ENCODE measurements at places on chromosomes 1 and 21.
A peak's percentile ranks its signal among the peaks of the same experiment; 100 is the strongest.

- no peak for DNase-seq
Observed at GRCh38 chr1:30732277-30732996, 9.1 kb upstream of the MATN1 start.

DNA sequence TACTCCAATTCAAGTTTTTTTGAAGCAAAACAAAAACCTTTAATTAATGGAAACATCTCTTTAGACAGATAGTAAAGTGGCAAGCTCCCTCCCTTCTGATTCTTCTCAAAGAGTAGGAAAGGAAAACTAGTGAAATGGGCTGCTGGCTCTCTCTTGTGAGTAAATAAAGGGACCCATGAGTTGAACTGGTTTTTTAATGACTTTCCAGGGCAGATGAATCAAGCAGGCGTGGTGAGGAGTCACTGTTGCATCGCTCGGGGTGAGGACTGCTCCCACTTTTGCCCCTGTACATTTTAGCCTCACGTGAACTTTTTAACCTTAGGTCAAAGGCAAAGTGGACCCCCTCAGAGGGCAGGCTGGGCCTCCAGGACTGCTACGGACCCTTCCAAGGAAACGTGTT lies 64.8 kb downstream of the ABCA4 start:
- DNase-seq, result no peak

DNA sequence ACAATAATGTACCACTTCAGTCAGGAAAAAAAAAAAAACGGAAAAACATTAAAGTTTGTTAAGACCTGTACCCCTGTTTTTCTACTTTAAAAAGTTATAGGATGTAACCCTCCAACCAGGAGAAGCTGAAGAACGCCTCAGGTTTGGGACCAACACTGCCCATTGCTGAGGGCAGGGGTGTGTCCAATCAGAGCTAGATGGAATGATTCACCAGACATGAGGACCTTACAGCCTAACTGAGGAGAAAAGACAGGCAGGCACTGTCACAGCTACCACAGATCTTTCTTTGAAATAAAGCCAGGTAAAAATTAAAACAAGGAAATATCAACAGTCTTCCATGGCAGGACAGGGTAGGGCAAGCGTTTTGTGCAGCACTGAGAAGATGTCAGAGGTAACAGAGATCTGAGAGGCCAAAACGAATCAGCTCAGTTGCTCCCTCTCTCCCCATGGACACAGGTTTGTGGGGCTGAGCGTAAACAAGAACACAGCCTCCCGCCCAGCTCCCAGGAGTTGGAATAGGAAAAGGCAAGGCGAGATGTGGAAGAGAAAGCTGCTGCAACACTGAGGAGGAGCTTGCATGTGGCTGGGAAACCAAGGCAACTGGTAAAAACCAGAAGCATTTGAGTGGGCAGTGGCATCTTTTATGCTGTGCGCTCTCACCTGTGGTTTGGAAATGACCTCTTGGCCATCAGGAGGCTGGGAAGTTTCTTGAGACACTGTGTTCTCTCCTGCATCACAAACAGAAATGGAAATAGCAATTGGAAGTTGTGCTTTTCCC lies 34.0 kb downstream of the SEC16B start:
- DNase-seq, result no peak

- DNase-seq, result no peak
Observed at GRCh38 chr1:2275796-2276536, 47.8 kb downstream of the SKI start.

GRCh38 chr1:15337656-15338402 lies 71.9 kb upstream of the EFHD2 start:
- DNase-seq, result no peak

DNA sequence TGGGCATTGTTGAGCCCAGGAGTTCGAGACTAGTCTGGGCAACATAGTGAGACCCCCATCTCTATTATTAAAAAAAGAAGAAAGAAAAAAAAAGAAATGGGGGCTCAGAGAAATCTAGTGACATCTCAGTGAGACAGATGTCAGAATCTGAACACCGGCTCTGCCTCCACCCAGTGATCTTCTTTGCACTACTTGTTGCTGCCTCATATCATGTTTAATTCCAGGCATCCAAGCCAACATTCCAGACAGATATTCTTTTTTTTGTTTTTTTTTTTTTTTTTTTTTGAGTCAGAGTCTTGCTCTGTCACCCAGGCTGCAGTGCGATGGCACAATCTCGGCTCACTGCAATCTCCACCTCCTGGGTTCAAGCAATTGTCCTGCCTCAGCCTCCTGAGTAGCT lies 5.0 kb upstream of the ARL8A start:
- DNase-seq, result no peak

GRCh38 chr1:25504706-25505595 lies 38.5 kb upstream of the LDLRAP1 start:
- DNase-seq, result no peak

DNA sequence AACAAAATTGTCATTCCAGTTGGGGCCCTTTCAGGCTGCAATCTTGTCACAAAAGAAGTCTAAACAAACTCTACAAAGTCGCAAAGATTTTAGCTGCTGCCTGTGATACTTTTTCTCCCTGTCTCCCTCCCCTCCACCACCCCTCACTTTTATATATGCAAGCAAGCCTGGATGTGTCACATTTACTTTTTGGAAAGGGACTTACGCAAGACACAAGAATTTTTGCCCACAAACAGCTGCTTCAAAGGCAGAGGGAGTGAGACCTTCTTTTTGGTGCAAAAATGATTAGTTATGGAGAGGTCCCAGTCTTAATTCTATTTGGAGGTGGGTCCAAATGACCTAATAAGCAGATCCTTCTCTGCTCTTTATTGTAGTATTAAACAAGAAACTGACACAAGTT lies 22.9 kb upstream of the RALGPS2 start:
- DNase-seq, result peak; percentile 21

GRCh38 chr1:97245682-97246081 lies 524.1 kb downstream of the PTBP2 start:
- no peak for DNase-seq

DNA sequence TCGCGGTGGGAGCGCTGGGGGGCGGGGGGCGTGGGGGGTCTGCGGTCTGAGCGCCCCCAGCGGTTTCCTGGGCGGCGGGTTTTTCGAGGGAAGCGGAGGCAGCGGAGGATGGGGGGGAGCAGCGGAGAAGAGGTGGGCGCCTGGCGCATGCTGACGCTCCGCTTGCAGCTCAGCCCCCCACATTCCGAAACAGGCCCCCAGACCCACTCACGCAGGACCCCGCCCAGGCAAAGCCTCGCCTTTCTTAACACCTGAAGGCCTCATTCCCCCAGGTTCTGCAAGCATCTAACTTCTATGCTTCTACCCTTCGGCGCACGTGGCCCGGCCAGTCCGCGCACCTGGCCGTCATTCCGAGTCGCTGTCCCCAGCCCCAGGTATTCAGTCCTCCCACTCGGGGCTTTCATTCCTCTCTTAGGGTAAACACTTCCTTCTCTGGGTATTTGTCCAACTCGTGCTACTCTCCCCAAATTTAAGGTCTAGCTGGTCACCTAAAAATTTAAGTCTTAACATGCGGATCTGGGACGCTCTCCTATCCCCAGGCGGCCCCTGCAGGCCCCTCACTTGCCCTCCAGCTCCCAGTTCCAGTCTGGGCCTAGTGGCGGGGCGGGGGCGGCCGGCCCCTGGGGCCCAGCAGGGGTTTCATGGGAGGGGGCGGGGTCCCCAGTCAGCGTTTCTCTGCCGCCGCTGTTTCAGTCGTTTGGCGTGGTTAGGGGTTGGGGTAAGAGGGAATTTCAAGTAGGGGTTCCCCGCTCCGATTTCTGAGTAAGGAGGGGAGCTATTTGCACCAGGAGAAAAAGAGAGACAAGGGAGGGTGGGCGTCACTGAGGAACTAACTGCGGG lies 2.8 kb upstream of the ZBTB7B start:
- peak; percentile 48 for DNase-seq

DNA sequence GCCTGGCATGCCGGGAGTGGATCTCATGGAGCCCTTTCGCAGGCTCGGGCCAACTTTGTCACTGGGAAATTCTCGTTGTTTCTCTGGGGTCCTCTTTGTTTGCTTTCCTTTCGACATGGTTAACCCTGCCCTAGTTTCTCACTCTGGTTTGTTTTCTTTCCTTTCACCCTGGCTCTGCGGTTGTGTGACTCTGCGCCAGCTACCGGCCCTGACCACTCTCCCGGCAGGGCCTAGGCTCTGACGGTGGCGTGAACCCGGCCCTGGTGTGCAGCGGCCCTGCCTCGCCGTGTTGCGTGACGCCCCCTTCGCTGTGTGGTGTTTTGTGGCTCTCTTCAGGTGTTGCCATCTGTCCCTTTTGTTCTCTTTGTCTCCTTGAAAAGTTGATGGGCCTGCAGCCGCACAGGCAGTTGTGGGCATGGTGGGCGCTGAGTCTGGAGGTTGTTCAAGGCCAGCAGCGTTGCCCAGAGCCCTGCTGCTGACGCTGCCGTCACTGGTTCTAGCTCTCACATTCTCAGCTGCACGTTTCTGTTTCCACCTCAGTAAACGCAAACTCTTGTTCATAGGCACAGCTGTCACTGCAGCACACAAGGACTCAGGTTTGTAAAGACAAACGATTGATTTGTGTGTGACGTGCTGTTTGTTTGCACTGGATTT lies 64.6 kb upstream of the DIP2A start:
- peak; percentile 73 for DNase-seq

- DNase-seq, result no peak
Observed at GRCh38 chr1:63893976-63894375, 120.2 kb downstream of the ROR1 start.

All from tongue (tissue), 3 donors.